ENCODE measurements at places on chromosomes 1 and 21. TPM values are rescaled to one million over a fixed set of nuclear protein-coding genes. Genes with fewer than 3 reads are reported as not detected.

GRCh38 chr1:213277036-213277435 lies 226.0 kb downstream of the RPS6KC1 start:
- no peaks in the 10 kb centered on the region for H3K27me3 ChIP-seq
- H3K4me1 ChIP-seq, result no peaks in the 10 kb centered on the region
- H3K36me3 ChIP-seq, result peaks cover 17% of the 10 kb centered on the region
- DNase-seq, result no peak
- H3K27ac ChIP-seq, result no peak overlapping the region

GRCh38 chr1:42806171-42806570 lies 10.8 kb upstream of the ERMAP start:
- no peak overlapping the region for H3K4me3 ChIP-seq
- no peaks in the 10 kb centered on the region for H3K4me1 ChIP-seq
- no peak for DNase-seq
- H3K27ac ChIP-seq, result no peak overlapping the region
- no peaks in the 10 kb centered on the region for H3K27me3 ChIP-seq

ADAM30 gene
- not detected for total RNA-seq

DNA sequence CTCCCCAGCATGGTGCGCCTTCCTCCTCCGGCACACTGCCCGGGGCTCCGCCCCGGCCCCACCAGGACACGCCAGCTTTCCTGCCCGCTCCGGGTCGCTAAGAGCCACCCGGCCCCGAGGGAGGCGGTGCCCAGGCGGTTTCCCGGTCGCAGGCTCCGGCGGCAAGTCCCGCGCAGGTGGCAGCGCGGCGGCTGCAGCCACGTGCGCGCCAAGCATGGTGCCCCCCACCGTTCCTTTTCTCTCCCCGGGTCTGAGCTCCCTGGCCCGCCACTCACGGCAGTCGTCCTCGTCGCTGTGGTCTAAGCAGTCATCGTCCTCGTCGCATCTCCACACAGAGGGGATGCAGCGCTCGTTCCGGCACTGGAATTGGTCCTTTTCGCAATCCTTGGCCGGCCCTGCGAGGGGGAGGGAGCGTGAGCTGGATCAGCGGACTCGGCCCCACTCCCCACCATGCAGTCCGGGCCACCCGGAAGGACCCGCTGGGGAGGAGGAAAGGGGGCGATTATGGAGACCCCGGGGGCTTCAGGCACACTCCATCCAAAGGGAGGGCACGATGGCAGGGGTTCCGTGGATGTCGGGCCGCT lies 1.2 kb downstream of the LRP8 start:
- H3K4me1 ChIP-seq, result no peaks in the 10 kb centered on the region
- DNase-seq, result peak; percentile 46
- H3K4me3 ChIP-seq, result peak overlapping the region; percentile 82
- no peaks in the 10 kb centered on the region for H3K27me3 ChIP-seq

GRCh38 chr1:23908453-23909341 lies 4.5 kb downstream of the CNR2 start:
- no peak overlapping the region for H3K4me3 ChIP-seq
- no peak for DNase-seq
- no peak overlapping the region for H3K27ac ChIP-seq
- H3K27me3 ChIP-seq, result no peaks in the 10 kb centered on the region
- peaks cover 8% of the 10 kb centered on the region for H3K4me1 ChIP-seq
- no peaks in the 10 kb centered on the region for H3K36me3 ChIP-seq

- no peaks in the 10 kb centered on the region for H3K36me3 ChIP-seq
- H3K4me3 ChIP-seq, result no peak overlapping the region
- no peak for DNase-seq
- peaks cover 27% of the 10 kb centered on the region for H3K4me1 ChIP-seq
- no peak overlapping the region for H3K27ac ChIP-seq
Observed at GRCh38 chr1:234588386-234588785, 21.6 kb downstream of the IRF2BP2 start.

SPTA1 gene
- total RNA-seq, result not detected

DNA sequence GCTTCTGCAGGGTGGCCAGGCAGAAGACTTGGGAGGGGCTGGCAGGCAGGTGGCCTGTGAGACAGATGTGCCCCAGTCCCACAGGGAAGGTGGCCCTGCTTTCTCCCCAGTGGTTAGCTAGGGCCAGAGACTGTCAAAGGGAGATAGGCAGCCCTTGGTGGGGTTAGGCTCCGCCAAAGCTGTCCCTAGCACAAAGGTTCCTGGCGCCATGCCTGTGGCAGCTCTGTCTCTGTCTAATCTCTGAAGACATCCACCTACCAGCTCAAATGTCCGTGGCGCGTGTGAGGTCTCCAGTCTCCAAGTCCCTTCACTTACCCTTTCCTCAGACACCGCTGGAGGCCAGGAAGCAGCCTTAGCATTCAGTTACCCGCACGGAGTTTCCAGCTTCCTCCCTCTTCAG lies 17.7 kb downstream of the TCP10L start:
- no peak overlapping the region for H3K4me3 ChIP-seq
- no peaks in the 10 kb centered on the region for H3K27me3 ChIP-seq
- H3K36me3 ChIP-seq, result no peaks in the 10 kb centered on the region
- peaks cover 18% of the 10 kb centered on the region for H3K4me1 ChIP-seq

DNA sequence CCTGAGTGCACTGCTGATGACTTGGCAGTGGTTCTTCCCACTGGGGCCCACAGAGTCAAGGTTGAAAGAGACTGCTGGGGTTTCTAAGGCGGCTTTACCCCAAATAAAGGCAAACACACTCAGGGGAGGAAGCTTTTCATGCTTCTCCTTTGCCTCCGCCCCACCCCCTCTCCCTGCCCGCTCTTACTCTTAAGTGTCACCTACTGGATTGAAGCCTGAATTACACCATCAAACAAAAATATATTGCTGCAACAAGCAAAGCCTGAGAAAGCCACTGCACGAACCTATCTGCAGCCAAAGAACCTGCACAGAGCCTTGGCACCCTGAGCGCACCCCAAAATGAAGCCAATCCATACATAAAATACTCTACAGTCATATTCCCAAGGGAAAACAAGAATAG lies 63.1 kb downstream of the PTGFR start:
- H3K4me1 ChIP-seq, result no peaks in the 10 kb centered on the region
- no peak overlapping the region for H3K27ac ChIP-seq
- no peaks in the 10 kb centered on the region for H3K27me3 ChIP-seq
- no peak overlapping the region for H3K4me3 ChIP-seq

DNA sequence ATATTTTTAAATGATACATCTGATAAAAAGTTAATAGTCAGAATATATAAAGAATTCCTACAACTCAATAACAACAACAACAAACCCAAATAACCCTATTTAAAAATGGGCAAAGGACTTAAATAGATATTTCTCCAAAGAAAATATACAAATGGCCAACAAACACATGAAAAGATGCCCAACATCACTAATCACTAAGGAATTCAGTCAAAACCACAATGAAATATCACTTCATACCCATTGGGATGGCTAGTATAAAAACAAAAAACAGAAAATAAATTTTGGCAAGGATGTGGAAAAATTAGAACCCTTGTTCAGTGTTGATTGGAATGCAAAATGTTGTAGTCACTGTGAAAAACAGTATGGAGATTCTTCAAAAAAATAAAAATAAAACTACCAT lies 184.8 kb upstream of the RAB4A start:
- H3K27ac ChIP-seq, result no peak overlapping the region
- no peaks in the 10 kb centered on the region for H3K36me3 ChIP-seq
- no peak overlapping the region for H3K4me3 ChIP-seq
- H3K27me3 ChIP-seq, result peaks cover 42% of the 10 kb centered on the region

CCSAP gene
- 11.3 TPM for total RNA-seq

DNA sequence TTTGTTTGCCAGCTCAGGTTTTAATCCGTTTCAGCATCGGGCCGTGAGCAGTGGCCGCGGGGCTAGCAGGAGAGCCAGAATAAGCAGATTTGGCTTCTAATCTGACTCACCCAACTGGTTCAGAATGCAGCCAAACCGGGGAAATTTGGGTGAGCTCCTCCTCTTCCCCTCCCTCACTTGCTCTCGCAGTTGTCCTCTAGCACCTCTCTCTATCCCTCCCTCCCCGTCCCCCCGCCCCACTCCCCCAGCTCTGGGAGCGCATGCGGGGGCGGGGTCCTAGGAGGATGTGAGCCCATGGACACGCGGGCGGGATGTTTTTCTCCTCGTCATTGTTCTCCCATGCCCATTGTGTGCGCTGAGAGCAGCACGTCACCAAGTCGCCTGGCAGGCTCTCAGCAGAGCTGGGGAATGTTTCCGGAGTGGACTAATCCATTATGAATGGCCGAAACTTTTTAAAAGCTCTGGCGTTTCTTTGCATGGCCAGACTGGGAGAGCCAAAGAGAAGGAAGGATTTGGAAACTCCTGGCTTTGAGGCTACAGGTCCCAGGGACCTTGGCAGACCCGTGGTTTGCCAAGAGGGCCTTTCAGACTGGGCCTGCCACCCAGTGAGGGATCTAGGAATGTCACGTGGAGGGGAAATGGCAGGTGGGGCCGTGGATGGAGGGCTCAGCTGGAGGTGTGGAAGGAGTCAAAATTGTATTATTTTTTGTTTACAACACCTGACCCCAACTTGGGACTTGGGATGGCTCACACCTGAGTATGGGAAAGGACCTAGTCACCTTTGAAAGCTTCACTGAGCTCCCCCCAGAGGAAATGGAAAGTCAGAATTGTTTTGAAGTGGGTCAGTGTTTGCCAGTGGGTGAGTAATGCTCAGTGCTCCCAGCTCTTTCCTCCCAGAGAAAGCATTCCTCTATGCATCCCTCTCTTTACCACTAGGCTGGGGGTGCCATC lies 39.2 kb downstream of the CDK18 start:
- peaks cover 9% of the 10 kb centered on the region for H3K4me1 ChIP-seq
- peaks cover 7% of the 10 kb centered on the region for H3K27me3 ChIP-seq
- H3K4me3 ChIP-seq, result peak overlapping the region; percentile 66
- DNase-seq, result peak; percentile 99
- H3K36me3 ChIP-seq, result no peaks in the 10 kb centered on the region
- peak overlapping the region; percentile 58 for H3K27ac ChIP-seq

DNA sequence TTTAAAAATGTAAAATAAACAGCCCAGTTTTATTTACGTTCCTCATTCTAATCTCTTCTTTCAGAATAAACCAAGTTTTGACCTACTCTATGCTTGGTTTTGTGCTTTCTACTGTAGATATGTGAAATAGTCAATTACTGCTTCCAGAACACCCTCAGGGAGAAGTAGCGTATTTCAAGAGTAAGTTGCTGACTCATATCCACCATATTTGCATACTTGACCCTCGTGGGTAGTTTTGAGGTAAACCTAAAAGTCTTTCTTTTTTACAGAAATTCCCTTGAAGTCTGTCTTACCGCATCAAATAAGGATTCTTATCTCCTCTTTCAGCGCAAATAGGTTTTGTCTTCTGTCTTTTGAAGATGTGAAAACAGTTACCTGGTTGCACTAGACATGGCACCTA lies 1.4 kb upstream of the OR2L3 start:
- no peaks in the 10 kb centered on the region for H3K27me3 ChIP-seq
- no peak for DNase-seq
- H3K4me3 ChIP-seq, result no peak overlapping the region

PSMG1 gene
- 116 TPM for total RNA-seq

GRCh38 chr1:56339093-56339492 lies 240.3 kb downstream of the PLPP3 start:
- H3K4me1 ChIP-seq, result no peaks in the 10 kb centered on the region
- no peaks in the 10 kb centered on the region for H3K36me3 ChIP-seq
- no peak for DNase-seq
- H3K27ac ChIP-seq, result no peak overlapping the region
- no peak overlapping the region for H3K4me3 ChIP-seq

GRCh38 chr1:73943270-73943669 lies 254.7 kb downstream of the LRRIQ3 start:
- no peak overlapping the region for H3K27ac ChIP-seq
- DNase-seq, result peak; percentile 3
- H3K4me1 ChIP-seq, result no peaks in the 10 kb centered on the region
- no peaks in the 10 kb centered on the region for H3K27me3 ChIP-seq
- no peak overlapping the region for H3K4me3 ChIP-seq
- no peaks in the 10 kb centered on the region for H3K36me3 ChIP-seq

ADORA1 gene
- 0.26 TPM for total RNA-seq

PPP1R8 gene
- 51.1 TPM for total RNA-seq

DNA sequence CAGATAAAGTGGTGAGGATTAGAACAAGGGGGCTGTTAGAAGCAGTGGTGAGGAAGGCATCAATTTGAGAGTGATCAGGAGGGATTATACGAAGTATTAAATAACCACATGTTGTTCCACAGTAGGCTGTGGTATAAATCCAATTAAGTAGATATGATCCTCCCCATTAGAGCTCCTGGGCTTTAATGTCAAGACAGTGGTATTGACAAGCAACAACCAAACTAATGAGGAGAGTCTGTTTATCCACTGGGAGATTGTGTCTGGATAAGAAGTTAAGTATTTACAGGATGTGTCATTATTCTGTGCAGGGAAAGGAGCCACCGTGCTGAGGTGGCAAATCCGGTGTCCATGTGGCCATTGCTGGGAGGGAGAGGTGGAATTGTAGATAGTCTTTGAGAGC lies 5.8 kb downstream of the ACTN2 start:
- H3K4me1 ChIP-seq, result no peaks in the 10 kb centered on the region
- peaks cover 31% of the 10 kb centered on the region for H3K27me3 ChIP-seq
- no peak overlapping the region for H3K4me3 ChIP-seq

CCDC30 gene
- total RNA-seq, result 3.2 TPM

SLC5A9 gene
- not detected for total RNA-seq

- peak; percentile 99 for DNase-seq
- peaks cover 46% of the 10 kb centered on the region for H3K4me1 ChIP-seq
- peak overlapping the region; percentile 8 for H3K4me3 ChIP-seq
- peak overlapping the region; percentile 94 for H3K27ac ChIP-seq
- H3K27me3 ChIP-seq, result no peaks in the 10 kb centered on the region
Observed at GRCh38 chr1:225655509-225656258, 2.8 kb upstream of the ENAH start.

DNA sequence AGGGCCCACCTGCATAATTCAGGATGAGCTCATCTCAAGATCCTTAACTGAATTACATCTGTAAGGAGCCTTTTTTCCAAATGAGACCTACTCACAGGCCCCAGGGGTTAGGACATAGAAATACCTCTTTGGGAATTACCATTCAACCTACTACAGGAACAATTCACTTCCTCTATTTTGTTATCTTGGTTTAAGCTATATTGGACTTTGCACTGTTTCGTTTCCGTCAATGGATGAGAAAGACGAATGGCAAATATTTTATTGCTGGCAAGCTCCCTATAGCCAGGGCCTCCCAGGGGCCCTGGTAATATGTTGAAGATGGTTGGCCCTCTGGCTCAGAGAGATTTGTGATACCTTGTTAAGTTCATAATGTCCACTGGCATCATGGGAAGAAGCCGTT lies 384.2 kb upstream of the DUSP10 start:
- H3K4me3 ChIP-seq, result no peak overlapping the region
- H3K27ac ChIP-seq, result no peak overlapping the region
- no peaks in the 10 kb centered on the region for H3K27me3 ChIP-seq
- DNase-seq, result no peak

KCNA3 gene
- not detected for total RNA-seq

S100A9 gene
- 126 TPM for total RNA-seq

NGF gene
- total RNA-seq, result 1.1 TPM

TMEM51 gene
- total RNA-seq, result 6.4 TPM

ANKRD35 gene
- 0.29 TPM for total RNA-seq

- no peak for DNase-seq
- H3K4me1 ChIP-seq, result peaks cover 11% of the 10 kb centered on the region
- H3K27ac ChIP-seq, result no peak overlapping the region
- H3K4me3 ChIP-seq, result no peak overlapping the region
- peaks cover 9% of the 10 kb centered on the region for H3K36me3 ChIP-seq
Observed at GRCh38 chr21:45153358-45154318, 79.3 kb downstream of the ADARB1 start.

SPRR2A gene
- 7.0 TPM for total RNA-seq

- H3K4me3 ChIP-seq, result no peak overlapping the region
- H3K27ac ChIP-seq, result no peak overlapping the region
- H3K36me3 ChIP-seq, result no peaks in the 10 kb centered on the region
- no peaks in the 10 kb centered on the region for H3K27me3 ChIP-seq
Observed at GRCh38 chr1:17563494-17564281, 24.2 kb downstream of the ARHGEF10L start.

BRINP2 gene
- total RNA-seq, result not detected

Data from MCF 10A (cell line).